Fibroblast of pulmonary artery (primary cell): ENCODE measurements at places on chromosomes 16 and 17.

DNA sequence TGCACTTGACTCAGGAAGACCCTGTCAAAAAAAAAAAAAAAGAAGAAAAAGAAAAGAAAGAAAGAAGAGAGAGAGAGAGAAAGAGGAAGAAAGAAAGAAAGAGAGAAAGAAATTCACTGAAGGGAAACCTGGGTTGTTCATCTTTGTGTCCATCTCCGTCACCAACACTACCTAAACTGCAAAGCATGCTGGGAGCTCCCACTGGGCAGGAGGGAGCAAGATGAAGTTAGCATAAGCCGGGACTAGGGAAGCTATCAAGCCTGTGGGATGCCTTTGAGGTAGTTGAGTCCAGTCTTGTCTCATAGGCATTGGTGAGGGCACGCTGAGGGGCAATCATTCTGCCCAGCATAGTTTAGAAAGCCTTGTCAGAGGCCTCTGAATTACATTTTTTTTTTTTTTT, 7.6 kb upstream of the CBFB start:
- DNase-seq: no peak

- DNase-seq: peak; percentile 46
Measured at GRCh38 chr17:75654176-75654575, 12.8 kb downstream of the RECQL5 start.

- DNase-seq: no peak
Measured at GRCh38 chr16:1677339-1677738, 740 bp upstream of the JPT2 start.

DNA sequence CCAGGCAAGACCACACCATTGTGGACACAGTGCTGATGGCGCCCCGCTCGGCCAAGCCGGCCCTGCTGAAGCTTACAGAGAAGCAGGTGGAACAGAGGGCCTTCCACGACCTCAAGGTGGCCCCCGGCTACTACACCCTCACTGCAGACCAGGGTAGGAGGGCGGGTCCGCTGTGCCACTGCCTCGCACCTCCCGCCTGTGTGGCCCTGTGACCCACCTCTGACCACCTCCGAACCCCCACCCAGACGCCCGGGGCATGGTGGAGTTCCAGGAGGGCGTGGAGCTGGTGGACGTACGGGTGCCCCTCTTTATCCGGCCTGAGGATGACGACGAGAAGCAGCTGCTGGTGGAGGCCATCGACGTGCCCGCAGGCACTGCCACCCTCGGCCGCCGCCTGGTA, 21.1 kb downstream of the ITGB4 start:
- no peak for DNase-seq

DNA sequence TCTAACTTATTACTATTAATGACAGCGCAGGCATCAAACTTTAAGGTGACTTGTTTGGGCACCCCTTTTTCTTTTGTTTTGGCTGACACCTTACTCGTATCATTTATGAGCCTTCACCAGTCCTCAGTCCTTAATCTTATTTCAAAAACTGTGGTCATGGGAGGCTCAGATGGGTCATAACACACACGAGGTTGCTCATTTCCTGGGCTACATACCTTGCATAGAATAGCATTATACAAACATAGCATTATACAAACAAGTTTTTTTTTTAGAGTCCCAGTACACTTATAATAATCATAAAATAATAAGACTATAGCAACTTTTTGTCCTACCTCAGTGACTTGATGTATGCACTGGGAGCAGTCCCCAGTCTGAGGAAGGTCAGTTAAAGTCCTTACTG, 11.2 kb upstream of the ACSF2 start:
- no peak for DNase-seq

GRCh38 chr17:8611137-8611536, 19.4 kb downstream of the MYH10 start:
- DNase-seq: peak; percentile 82

DNA sequence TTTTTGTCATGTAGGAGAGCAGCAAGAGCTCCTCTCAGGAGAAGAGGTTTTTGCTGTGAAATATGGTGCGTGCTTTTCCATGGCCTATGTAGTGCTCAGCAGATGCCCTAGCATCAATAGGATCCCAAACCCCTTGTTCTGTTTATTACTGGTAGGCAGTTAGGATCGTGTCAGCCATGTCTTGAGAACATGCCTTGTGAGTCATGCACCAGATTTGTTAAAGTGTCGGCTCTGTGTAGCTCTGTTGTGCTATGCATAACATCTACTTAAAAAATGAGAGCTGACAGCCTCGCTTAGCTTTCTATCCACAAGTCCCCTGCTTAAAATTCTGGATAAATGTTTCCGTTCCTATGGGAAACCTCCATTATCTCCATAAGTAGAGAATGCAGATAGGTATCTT, 4.4 kb upstream of the EIF4A3 start:
- peak; percentile 76 for DNase-seq
